Stimulated activated CD8-positive, alpha-beta memory T cell treated with anti-CD3 and anti-CD28 coated beads, Interleukin-15, amount 100 ng/mL, for 24 hours (primary cell): ENCODE measurements at places on chromosomes 1 and 21.

- no peak for DNase-seq
Observed at GRCh38 chr1:173666646-173667045, 3.0 kb downstream of the ANKRD45 start.

DNA sequence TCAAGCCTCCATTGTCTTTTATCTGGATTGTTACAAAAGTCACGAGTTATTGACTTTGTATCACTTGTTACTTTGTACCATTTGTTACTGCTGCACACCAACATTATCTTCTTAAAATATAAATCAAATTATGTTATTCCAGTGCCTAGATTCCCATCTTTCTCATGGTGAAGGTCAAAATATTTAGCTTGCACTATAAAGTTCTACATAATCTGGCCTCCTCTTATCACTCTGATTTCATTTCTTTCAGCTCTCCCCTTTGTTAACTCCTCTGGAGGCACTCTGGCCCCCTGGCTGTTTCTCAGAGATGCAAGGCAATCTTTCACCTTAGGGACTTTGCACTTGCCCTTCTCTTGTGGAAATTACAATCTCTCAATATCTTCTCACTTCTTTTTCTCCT lies 143.8 kb downstream of the OLFM3 start:
- DNase-seq = no peak

- DNase-seq = no peak
Observed at GRCh38 chr1:216903382-216903740, 180.1 kb upstream of the ESRRG start.

- no peak for DNase-seq
Observed at GRCh38 chr21:38859852-38860251, 54.1 kb downstream of the ETS2 start.

GRCh38 chr1:44632598-44632997 lies 41.7 kb downstream of the TMEM53 start:
- DNase-seq = no peak

- DNase-seq = no peak
Observed at GRCh38 chr1:62720946-62721554, 32.9 kb upstream of the DOCK7 start.

GRCh38 chr1:209673631-209674417 lies 1.4 kb upstream of the G0S2 start:
- DNase-seq = no peak

DNA sequence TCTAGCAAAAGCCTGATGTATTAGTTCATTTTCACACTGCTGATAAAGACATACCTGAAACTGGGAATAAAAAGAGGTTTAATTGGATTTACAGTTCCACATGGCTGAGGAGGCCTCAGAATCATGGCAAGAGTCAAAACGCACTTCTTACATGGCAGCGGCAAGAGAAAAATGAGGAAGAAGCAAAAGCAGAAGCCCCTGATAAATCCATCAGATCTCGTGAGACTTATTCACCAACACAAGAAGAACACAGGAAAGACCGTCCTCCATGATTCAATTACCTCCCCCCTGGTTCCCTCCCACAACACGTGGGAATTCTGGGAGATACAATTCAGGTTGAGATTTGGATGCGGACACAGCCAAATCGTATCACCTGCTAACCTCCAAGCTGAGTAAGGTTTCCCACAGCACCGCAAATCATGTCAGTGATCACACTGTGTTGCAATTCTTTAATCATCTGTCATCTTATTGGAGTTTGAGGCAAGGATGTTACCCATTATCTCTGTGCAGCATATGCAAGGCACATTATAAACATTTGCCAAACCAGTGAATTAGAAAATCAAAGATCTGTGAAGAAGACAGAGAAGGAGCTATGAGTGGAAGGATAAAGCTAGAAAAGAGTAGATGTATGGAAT lies 128.5 kb downstream of the ZNF281 start:
- DNase-seq = no peak

GRCh38 chr1:154407198-154408091 lies 2.3 kb downstream of the IL6R start:
- DNase-seq = no peak

- DNase-seq = no peak
Observed at GRCh38 chr1:230568008-230568407, 74.3 kb upstream of the COG2 start.

DNA sequence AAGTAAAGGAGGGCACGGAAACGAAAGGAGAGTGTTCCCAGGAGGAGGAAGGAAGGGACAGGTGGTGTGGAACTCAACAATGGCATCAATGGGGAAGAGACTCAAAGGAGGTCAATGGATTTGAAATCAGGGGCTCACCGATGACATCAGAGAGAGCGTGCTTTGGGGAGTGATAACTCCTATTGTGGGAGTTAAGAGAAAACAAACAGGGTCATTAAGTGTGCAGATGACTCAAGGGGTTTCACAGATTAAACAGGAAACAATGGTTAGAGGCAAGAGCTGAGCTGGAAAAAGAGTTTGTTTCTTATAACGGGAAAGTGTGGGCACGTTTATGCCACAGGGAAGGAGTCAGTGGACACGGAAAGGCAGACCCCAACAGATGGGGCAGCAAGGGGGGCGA lies 629.1 kb downstream of the SMYD3 start:
- no peak for DNase-seq

DNA sequence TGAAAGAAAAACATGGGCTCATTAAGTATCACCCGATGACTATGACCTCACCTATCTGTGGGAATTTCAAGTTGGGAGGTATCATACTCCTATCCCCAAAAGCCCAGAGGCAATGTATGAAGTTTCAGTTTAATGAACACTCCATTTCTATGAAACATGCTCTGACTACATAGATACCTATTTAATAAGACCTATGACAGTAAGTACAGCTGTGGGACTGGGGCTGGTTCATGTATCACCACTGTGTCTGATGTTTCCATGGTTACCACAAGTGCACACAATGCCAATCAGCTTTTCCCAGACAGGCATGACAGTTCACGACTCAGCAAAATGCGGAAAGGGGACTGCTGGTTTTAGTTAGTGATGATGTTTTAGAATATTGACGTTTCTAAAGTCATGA lies 167.7 kb downstream of the SIPA1L2 start:
- DNase-seq = no peak

DNA sequence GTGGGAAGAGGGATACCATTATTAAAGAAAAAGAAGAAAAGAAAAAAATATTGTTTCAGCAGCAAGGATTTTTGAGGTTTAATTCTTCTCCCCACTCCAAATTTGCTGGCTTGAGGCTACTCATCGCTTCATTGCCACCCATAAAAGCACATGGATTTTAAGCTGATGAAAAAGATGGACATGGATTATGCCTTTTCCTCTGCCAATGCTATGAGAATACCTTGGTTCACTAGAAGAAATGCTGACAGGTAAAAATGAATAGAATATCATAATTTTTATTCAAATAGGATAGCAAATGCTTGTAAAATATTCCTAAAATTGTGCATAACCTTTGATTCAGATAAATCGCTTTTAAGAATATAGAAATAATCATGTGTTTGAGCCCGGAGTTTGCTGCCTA lies 289.7 kb upstream of the DPYD start:
- DNase-seq = no peak

DNA sequence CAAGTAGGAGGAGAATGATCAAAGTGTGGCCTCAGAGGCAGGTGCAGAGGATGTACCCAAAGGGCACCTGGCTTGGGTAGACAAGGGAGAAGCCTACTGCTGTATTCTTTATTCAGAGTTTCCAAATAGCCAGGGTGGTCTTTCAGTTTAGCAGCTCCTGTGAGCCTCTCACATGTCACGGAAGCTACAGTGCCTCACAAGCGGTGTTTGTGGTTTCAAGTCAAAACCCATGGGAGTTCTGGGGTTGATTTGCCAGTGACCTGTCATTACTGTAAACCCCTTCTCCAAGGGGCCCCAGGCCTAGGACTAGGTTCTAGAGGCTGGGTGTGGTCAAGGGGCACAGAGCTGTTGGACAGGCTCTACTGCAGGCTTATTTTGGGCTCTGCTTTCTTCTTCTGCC lies 10.2 kb upstream of the IL10 start:
- DNase-seq = no peak

DNA sequence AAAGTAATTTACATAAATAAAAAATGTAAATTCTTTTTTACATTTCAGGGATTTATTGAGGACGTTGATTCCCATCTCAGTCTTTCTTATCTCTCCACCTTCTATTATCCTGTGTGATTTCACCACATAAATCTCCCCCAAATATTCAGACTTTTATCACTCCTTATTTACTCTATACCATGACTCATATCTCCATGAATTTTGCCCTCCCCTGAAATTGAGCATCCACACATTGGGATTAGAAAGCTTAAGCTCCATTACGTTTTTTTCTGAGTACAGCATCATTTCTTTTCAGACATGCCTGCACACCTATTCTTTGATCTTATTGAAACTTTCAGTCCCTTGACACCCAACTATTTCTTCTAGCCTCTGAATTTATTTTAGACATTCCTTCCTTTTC lies 111.2 kb downstream of the IFI44 start:
- no peak for DNase-seq

DNA sequence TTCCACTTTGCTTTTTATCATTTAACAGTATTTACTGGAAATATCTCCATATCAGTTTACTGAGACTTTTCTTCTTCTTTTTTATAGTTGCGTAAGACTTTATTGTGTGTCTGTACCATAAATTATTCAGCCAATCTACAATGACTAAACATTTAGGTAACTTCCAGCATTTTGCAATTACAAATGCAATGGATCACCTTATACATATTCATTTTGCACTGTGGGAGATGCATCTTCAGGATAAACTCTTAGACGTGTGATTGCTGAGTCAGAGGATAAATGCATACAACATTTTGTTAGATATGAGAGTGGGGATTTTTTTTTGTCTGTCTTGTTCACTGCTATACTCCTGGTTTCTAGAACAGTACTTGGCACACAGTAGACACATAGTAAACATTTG lies 95.7 kb upstream of the GCLM start:
- DNase-seq = no peak

DNA sequence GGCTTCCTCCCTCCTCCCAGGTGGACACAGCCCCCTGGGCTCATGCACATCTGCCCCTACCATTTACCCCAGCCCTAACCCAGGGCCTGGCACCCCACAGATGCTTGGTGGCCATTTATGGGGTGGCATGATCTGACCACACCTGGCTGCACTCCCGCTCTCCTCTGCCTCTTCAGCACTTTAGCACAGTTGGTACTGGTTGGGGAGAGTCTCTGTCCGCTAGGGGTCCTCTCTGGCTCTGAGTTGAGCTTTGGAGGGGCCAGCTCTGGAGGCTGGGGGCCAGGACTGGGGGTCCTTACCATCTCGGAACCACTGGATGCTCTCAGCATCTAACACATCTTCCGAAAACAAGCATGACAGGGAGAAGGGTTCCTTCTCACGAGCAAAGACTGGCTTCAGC lies 17.4 kb downstream of the MYOM3 start:
- DNase-seq = no peak

- no peak for DNase-seq
Observed at GRCh38 chr21:37039411-37040075, 33.0 kb downstream of the RIPPLY3 start.

GRCh38 chr21:26788790-26789189 lies 56.4 kb downstream of the ADAMTS1 start:
- no peak for DNase-seq

DNA sequence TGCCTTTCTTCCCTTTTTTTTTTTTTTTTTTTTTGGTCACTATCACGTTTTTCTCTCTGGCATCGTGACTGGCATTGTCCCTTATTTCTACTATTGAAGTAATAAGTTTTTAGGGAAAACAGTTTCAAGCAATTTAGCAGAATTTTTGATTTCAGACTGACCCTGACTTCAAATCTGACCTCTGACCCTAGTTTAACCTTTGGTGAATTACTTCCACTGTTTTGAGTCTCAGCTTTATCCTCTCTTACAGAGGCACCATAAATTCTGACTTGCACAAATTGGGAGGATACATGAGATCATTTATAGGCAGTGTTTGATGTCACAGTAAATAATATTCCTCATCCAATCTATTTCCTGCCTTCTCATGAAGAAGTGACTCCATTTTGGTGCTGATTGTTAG lies 187.0 kb downstream of the FASLG start:
- DNase-seq = no peak

DNA sequence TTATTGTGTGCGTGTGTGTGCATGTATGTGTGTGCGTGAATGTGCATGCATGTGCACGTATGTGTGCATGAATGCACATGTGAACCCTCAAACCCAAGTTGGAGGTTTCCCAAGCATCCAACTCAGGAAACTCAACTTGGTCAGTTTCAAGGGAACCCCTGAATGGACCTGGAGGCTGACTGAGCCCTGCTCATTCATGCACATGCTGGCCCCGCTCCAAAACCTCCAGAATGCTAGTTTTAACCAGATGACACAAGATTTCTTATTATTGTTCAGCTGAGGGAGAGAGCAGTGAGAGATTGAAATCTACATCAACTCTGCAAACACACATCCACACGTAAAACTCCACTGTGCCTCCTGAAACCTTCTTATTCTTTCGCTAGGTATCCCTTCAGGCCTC lies 104.4 kb downstream of the OMA1 start:
- no peak for DNase-seq

- DNase-seq = no peak
Observed at GRCh38 chr1:170284951-170285350, 139.2 kb downstream of the NTMT2 start.

- no peak for DNase-seq
Observed at GRCh38 chr21:38179511-38179910, 77.3 kb upstream of the KCNJ15 start.

DNA sequence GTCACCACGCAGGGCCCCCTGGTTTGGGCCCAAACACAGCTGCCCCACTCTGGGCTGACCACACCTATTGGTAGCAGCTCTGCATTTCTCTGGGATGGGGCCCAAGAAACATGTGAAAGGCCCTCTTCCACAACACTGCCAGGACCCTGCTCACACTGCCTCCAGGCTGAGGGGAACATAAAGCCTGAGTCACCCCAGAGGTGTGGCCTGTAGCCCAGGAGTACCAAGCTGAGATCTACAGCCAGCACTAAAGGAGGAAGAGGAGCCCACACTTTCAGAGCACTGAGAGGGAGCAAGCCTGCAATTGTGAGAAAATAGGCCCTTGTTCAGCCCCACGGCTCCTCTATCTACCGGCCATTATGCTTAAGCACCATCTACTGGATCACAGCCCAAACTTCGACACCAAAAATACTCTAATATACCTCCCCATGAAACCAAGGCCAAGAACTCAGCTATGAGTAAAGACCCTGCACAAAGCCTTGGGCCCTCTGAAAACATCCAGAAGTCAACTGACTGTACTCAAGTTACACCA lies 14.4 kb upstream of the OR2T10 start:
- DNase-seq = no peak

GRCh38 chr1:93607814-93608186 lies 73.8 kb downstream of the BCAR3 start:
- no peak for DNase-seq

DNA sequence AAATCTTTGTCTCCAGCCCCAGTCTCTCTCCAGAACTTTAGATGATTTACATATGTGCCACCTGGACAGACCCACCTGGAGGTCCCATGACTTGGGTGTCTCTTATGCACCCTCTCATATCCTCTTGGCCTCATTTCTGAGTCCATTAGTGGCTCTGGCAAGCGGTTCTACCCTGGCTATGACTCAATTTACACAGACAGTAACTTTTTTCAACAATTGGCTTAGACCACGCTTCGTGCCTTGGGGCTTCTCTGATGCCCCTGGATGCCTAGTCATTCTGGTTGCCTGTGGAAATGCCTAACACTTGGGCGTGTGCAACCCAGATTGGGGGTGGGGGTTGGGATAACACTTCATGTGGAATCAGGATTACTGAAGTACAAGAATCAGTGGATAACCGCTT lies 57.1 kb upstream of the GADD45A start:
- no peak for DNase-seq

GRCh38 chr1:34847094-34847493 lies 12.5 kb downstream of the SMIM12 start:
- no peak for DNase-seq

GRCh38 chr1:6105763-6106162 lies 60.1 kb downstream of the KCNAB2 start:
- no peak for DNase-seq

- DNase-seq = no peak
Observed at GRCh38 chr1:19066248-19066873, 109.9 kb upstream of the IFFO2 start.
